ENCODE measurements at places on chromosomes 3 and 15.

DNA sequence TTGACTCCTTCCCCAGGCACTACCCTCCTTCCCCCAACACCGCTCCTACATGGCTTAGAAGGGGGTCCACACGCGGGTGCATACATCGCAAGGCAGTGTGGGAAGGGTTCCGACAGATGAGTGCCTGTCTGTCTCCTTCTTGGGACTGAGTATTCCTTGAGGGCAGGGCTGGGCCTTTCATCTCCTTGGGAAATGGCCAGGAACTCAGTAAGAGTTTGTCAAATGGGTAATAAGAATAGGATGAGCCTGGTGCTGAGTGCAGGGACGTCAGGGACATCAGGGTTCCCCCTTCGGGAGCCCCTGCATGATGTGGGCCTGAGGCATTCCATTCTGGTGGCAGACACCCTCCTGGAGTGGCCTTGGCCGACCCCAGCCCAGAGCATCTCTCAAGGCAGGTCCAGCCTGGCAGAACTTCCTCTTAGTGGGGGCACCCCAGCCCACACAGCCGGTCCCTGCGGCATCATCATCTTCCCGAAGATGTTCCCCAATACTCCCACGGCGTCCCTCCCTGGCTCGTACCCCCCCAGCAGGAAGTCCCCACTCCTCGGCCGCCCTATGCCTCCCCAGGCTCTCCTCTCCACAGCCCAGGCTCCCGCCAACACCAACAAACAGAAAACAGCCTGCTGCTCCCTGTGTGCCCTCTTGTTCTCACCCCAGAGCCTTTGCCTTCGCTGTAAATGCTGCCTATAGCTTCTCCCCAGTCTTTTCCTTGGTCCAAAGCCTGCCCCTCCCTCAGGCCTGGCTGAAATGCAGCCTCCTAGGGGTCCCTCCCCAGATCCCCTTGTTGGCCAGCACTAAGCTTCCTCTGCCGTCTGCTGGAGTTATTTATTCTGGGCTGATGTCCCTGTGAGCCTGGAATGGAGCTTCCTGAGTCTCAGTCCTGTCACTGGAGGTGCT lies 67.5 kb upstream of the LCTL start:
- DNase-seq: no peak

GRCh38 chr3:136862617-136863322 lies 762 bp downstream of the NCK1 start:
- DNase-seq: no peak

GRCh38 chr3:138594150-138594934 lies at the start of gene CEP70:
Gene CEP70, minus strand, starts transcription at chr3:138594260. Its CDS starts 21,333 bp downstream, at chr3:138572927.
- peak; percentile 53 for DNase-seq

DNA sequence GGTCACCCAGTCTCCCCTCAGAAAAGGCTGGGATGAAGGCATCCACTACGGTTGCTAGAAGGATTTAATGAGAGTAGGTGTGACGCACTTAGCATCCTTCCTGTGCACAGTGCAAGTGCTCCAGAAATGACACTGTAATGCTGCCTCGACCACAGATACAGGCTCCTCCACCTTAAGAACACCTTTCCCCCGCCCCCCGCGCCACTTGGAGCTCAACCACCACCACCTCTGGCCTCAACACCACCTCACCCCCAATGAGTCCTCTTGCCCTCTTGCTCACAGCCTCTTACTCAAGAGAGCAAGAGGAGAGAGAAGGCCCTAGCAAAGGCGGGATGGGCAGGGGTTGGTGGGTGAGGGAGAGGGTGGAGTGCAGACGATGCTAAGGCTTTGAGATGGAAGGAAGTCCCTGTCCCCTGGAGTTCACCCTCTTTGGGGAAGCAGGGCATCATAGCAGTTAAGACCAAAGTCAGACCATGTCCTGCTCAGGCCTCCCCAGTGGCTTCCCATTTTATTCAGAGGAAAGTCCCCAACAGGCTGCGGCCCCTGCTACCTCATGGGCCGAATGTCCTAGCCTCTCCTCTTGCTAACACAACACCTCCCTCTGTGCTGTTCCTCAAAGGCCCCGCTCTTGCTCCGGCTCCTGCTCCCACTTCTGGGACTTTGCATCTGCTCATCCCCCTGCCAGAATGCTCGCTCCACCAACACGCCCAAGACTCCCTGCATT lies 8.3 kb downstream of the STARD5 start:
- no peak for DNase-seq

- DNase-seq: no peak
Observed at GRCh38 chr15:34804113-34804512, 8.8 kb upstream of the ACTC1 start.

- no peak for DNase-seq
Observed at GRCh38 chr15:68303134-68303533, 25.6 kb downstream of the FEM1B start.

DNA sequence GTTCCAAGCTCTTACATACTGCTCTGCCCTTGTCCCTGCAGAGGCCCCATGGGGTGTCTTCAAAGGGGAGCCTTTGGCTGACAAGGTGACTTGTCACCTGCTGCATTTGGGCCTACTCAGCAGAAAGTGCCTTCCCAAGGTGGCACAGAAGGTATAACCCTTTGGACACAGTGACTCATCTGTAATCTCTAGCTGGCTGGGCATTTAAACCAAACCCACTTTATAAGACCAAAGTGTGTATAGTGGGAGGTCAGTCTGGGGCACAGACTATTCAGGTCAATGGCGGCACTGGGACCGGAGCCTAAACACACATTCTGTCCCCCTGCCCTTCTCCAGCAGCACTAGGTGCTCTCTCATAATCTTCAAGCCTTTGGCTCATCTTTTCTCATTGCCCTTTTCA lies 35.1 kb downstream of the GJD2 start:
- no peak for DNase-seq

DNA sequence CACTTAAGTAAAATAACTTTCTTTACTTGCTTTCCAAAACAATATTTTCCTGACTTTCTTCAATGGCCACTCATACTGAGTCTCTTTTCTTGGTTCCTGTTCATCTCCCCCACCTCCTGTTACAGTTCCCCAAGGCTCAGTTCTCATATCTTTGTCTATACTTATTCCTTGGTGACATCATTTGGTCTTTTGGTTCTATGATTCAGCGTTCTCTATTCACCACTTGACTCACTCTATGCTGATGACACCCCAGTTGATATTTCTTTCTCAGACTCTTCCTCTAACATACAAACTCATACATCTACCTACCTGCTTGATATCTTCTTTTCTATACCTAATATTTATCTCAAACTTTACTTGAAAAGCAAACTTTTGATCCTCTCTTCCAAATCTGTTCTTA lies 85.0 kb upstream of the P3H2 start:
- DNase-seq: no peak

- no peak for DNase-seq
Observed at GRCh38 chr15:79769069-79769481, 127.7 kb downstream of the MTHFS start.

DNA sequence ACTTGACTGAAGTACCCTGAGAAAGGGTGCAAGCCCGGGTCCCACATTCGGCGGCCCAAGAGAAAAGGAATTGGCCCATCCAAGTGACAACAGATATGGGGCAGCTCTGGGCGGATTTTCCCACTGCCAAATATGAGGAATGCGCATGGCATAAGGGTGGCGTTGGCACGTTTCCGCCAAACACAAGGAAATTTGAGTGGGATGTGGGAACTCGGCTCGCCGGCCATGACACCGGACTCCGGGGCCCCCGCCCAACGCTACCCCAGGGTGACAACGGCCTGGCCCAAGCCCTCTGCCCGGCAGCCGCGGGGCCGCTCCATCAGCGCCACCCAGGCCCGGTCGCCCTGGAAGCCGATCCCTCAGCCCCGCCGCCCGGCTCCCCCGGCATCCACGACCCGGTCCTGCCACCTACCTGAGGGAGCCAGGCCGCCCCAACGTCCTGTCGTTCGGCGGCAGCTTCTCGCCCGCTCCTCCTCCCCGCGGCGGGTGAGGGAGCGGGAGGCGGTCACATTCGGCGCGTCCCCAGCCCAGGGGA lies 449 bp downstream of the RAF1 start:
- no peak for DNase-seq

GRCh38 chr3:112813723-112814171 lies 32.9 kb downstream of the CD200R1L start:
- DNase-seq: peak; percentile 48

- no peak for DNase-seq
Observed at GRCh38 chr3:57545636-57546268, 1.6 kb upstream of the DNAH12 start.

All from BJ (cell line).